ENCODE measurements at places on chromosomes 3 and 15. TPM values are rescaled to one million over a fixed set of nuclear protein-coding genes. Genes with fewer than 3 reads are reported as not detected.
A peak's percentile ranks its signal among the peaks of the same experiment; 100 is the strongest.

DNA sequence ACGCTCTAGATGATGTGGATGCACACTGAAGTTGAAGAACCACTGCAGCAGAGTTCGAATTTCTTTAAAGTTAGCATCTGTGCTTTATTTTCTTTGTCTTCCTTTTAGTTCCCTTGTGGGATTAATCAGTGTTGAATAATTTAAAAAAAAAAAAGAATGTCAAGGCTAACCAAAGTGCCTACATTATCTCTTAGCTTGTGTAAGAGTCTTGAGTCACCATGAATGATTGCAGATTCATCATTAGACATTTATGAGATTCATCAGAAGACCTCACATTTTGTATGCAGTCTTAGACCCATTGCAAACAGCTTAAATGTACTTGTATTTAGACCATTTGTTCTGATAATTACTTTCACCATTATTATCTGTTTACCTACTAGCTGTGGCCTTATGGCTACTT lies 182.2 kb downstream of the FNDC3B start:
- DNase-seq: peak; percentile 89

- peak; percentile 55 for DNase-seq
These were observed 12.9 kb downstream of the OCA2 start for GRCh38 chr15:28086175-28086703.

GRCh38 chr15:70213794-70214193 lies 116.1 kb upstream of the TLE3 start:
- no peak for DNase-seq

DNA sequence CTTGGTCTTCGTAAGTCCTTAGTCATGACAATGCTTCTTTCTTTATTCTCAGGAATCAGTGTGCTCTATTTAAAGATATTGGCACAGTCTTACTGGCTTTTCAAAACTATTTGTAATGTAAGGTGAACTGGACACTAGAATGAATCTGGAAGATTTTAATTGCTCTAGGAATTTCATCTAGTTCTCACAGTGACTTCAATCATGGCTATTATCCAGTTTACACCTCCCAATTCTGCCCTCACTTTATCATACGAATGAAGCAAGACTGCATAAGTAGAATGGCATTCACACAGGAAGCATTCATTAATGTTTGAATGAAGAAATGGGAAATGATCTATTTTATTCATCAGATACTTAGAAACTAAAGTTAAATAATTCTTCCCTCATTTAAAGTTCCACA lies 26.7 kb upstream of the DRD3 start:
- no peak for DNase-seq

DNA sequence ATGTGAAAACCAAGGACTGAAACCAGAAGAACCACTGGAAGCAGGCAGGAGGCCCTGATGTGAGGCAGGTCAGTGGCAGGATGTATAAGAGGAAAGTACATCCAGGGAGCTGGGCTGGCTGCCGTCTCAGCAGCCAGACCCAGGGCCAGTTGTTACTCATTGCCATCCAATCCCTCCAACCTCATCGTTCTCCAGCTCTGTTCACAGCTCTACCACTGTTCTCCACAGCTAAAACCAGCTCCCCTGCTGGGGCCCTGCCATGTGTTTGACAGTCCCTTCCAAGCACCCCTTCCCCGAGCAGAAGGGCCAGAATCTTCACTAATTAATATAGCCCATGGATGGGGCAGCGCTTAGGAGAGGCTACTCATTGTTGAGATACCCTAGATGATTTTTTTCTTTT lies 206.6 kb downstream of the MECOM start:
- DNase-seq: no peak

- DNase-seq: peak; percentile 52
These were observed 87.3 kb upstream of the SNRK start for GRCh38 chr3:43198791-43199644.

The HHATL gene
- total RNA-seq: not detected

- peak; percentile 53 for DNase-seq
These were observed 632 bp upstream of the IDH3A start for GRCh38 chr15:78148392-78149067.

The CFAP20DC gene
- total RNA-seq: 1.7 TPM

- DNase-seq: no peak
These were observed 78.8 kb upstream of the NSMCE3 start for GRCh38 chr15:29348336-29348914.

DNA sequence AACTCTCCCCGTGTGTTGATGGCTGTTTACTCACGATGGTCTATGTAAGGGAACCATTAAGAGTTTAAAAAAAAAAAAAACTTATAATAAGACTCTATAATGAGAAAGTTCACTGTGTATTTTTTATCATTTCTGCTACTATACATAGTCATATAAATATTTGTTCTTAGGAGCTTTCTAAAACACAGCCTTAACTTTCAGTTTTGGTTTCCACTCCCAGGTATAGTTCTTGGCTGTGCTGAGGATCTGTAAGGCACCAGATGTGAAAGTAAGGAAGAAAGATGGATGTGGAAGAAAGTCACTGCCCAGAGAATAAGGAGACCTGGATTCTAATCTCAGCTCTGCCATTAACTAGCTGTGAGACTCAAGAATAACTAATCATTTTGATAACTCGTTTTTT lies 101.9 kb upstream of the THBS1 start:
- DNase-seq: peak; percentile 63

The ZBBX gene
- not detected for total RNA-seq

The ZBED2 gene
- total RNA-seq: not detected

DNA sequence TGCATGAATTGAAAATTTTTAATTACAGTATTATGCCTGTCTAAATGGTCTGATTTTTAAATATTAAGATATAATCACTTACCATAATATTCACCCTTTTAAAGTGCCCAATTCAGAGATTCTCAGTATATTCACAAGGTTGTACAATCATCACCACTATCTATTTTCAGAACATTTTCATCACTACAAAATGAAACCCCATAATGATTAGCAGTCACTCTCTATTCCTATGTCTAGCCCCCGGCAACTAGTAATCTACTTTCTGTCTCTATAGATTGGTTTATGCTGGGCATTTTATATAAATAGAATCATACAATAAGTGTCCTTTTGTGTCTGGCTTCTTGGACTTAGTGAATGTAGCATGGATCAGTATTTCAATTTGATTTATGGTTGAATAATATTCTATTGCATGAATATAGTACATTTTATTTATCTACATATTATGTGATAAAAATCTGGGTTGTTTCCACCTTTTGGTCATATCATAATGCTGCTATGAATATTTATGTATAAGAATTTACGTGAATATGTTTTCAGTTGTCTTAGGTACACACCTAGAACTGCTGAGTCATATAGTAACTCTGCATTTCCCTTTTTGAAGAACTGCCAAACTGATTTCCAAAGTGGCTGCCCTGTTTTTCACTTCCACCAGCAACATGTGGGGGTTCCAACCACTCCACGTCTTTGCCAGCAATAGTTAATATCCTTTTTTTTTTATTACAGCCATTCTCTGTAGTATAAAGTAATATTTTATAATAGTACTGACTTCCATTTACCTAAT lies 485.7 kb upstream of the ZNF385D start:
- DNase-seq: no peak

GRCh38 chr3:174170248-174170647 lies 688.9 kb upstream of the NAALADL2 start:
- no peak for DNase-seq

The GPR62 gene
- total RNA-seq: under 0.01 TPM

The SLC27A2 gene
- total RNA-seq: under 0.01 TPM

- DNase-seq: no peak
These were observed 44.0 kb downstream of the PCCB start for GRCh38 chr3:136294176-136294575.

DNA sequence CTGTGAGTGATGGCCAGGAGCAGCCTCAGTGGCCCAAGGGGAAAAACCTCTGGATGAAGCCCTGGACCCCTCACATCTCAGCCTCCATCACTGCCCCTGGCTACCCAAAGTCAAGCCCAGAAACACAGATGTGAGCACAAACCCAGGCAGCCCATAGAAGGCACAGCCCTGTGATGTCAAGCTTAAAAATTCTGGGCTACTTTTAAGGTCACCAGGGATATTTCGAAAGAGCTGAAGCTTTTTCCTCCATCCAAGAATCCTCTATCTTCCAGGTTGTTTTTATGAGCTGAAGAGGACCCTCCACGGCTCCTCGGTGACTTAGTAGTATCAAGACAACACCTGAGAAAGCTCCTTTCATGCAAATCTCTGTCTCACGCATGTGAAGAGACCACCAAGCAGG lies 11.5 kb downstream of the LIPC start:
- DNase-seq: no peak

The ITIH1 gene
- not detected for total RNA-seq

The SLC9C1 gene
- total RNA-seq: not detected

- DNase-seq: no peak
These were observed 2.8 kb downstream of the CHCHD4 start for GRCh38 chr3:14121859-14122258.

GRCh38 chr3:125110876-125111480 lies 55.2 kb upstream of the HEG1 start:
- DNase-seq: no peak

DNA sequence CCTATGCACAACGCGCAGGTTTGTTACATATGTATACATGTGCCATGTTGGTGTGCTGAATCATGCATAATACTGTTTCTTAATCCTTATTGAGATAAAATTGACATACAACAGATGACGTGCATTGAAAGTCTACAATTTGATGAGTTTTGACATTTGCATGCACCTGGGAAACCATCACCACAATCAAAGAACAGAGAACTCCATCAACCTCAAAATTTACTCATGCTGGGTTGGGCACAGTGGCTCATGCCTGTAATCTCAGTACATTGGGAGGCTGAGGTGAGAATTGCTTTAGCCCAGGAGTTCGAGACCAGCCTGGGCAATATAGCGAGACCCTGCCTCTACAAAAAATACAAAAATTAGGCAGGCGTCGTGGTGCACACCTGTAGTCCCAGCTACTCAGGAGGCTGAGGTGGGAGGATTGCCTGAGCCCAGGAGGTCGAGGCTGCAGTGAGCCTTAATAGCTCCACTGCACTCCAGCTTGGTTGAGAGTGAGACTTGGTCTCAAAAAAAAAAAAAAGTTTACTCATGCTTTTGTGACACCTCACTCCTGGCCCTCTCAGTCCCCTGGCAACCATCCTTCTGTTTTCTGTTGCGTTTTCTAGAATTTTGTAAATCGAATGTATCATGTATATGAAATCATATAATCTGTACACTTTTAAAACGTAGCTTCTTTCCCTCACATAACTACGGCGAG lies 56.6 kb downstream of the BHLHE40 start:
- DNase-seq: no peak

Measured in fibroblast of villous mesenchyme (primary cell).